ENCODE measurements at places on chromosomes 5 and 9.

GRCh38 chr5:14545862-14546261 lies 35.7 kb upstream of the OTULINL start:
- DNase-seq, result no peak

- no peak for DNase-seq
These were observed 127.1 kb downstream of the TRIO start for GRCh38 chr5:14270209-14270702.

DNA sequence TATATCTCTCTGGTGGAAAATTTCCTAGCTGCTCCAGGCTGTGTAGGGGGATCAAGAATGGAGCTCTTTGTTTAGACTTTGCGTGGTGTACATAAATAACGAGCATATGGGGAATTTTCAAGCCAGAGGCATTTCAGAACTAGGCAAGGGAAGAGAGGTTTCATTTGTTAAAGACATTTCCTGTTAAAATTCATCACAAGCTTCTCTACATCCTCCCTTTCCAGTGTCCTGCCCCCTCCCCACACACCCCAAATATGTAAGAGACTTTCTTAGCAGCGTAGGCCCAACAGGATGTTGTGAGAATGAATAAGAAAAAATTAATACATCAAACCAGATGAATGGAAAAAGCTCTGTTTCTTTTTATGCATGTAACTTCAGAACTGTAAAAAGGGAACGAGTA lies 150.3 kb downstream of the GPBP1 start:
- no peak for DNase-seq

DNA sequence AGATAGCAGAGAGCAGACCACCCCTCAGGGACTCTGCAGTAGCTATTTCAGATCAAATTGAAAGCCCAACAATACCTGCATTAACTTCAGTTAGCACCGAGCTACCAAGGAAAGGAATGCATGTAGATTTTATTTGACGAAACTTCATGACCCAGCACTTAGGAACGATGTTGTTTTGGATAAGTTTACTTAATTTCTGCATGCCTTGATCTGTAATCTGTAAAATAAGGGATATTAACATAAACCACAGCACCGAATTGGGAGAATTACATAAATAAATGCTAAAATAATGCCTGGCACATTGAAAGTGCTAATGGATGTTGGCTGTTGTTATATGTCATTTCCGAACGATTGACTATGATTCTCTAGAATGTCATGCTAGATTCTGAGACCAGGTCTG lies 435.8 kb upstream of the CLINT1 start:
- no peak for DNase-seq

DNA sequence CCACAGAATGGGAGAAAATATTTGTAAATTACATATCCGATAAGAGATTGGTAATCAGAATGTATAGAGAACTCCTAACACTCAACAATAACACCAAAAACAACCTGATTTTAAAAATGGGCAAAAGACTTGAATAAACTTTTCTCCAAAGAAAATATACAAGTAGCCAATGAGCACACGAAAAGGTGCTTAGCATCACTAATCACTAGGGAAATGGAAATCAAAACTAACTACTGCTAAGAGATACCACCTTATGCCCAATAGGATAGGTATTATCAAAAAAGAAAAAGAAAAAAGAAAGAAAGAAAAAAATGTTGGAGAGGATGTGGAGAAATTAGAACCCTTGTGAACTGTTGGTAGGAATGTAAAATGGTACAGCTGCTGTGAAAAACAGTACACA lies 212.1 kb downstream of the TLR4 start:
- DNase-seq, result no peak

GRCh38 chr9:131235480-131235851 lies 40.8 kb downstream of the FAM78A start:
- DNase-seq, result no peak

- DNase-seq, result no peak
These were observed 186.3 kb upstream of the TUSC1 start for GRCh38 chr9:25864509-25864908.

- no peak for DNase-seq
These were observed 33.9 kb downstream of the ACTBL2 start for GRCh38 chr5:57448751-57449150.

- peak; percentile 54 for DNase-seq
These were observed 1.3 kb downstream of the QSOX2 start for GRCh38 chr9:136244122-136244968.

- no peak for DNase-seq
These were observed 492.7 kb downstream of the RASEF start for GRCh38 chr9:82570226-82570625.

- DNase-seq, result no peak
These were observed 58.1 kb downstream of the ADRB2 start for GRCh38 chr5:148884339-148885020.

GRCh38 chr9:109828254-109828653 lies 48.3 kb downstream of the PALM2AKAP2 start:
- no peak for DNase-seq

- DNase-seq, result no peak
These were observed 26.8 kb upstream of the TNFAIP8 start for GRCh38 chr5:119328753-119329602.

- no peak for DNase-seq
These were observed 94.6 kb downstream of the EFNA5 start for GRCh38 chr5:107576155-107576554.

GRCh38 chr9:119544492-119544891 lies 175.3 kb upstream of the BRINP1 start:
- DNase-seq, result no peak

GRCh38 chr5:75337366-75338021 lies 474 bp downstream of the HMGCR start:
- DNase-seq, result peak; percentile 18

DNA sequence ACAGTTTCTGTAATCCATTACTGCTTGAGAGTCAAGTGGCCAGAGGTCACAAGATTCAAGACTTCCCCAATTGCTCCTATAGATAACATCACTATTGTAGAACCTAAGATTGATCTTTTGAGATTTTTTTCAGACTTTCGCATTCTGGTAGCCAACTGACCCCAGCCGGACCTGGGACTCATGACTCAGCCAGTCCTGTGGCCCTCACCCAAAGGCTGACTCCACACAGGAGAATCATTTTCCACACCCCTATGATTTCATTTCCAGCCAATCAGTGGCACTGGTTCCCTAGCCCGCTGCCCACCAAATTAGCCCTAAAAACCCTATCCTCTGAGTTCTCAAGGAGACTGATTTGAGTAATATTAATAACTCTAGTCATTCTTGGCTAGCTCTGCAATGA lies 36.2 kb downstream of the TARS1 start:
- DNase-seq, result no peak

DNA sequence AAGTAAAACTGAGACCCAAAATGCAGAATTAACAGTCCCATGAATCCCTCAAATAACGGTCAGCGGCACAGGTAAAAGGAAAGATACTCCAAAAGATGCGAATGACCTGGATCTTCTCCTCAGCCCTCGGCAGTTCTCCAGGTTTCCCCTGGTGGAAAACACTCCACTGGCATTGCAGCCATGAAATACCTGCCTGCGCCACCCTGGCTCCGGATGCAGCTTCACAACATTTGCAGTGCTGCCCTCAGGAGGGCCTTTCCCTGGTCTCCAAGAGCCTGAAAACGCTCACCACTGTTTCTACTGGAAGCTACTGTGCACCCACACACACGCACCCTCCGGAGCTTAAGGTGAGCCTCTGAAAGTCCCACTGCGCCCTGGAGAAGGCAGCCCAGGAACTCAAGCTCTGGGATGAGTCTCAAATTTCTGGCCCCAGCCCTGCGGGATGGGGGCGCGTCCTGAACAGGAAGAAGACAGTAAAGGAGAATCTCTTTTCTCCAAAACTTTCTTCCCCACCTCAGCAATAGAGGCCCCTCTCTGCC lies 612 bp downstream of the UGT3A2 start:
- DNase-seq, result no peak

DNA sequence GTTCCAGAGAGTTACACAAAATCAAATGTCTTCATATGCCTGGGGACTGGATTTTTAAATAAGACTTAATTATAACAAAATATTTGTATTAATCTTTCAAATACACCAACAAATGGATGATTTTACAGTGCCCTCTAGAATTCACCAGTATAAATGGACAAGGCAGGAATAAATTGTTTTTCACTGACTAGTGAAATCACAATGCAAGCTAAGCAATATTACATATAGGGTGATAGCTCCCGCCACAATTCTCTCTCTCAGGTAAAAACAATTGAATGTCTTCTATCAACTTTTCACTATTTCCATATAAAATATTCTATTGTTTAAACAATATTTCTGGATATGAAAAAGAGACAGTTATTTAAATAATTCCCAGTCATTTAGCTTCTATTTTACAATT lies 8.0 kb upstream of the CCDC112 start:
- DNase-seq, result no peak

DNA sequence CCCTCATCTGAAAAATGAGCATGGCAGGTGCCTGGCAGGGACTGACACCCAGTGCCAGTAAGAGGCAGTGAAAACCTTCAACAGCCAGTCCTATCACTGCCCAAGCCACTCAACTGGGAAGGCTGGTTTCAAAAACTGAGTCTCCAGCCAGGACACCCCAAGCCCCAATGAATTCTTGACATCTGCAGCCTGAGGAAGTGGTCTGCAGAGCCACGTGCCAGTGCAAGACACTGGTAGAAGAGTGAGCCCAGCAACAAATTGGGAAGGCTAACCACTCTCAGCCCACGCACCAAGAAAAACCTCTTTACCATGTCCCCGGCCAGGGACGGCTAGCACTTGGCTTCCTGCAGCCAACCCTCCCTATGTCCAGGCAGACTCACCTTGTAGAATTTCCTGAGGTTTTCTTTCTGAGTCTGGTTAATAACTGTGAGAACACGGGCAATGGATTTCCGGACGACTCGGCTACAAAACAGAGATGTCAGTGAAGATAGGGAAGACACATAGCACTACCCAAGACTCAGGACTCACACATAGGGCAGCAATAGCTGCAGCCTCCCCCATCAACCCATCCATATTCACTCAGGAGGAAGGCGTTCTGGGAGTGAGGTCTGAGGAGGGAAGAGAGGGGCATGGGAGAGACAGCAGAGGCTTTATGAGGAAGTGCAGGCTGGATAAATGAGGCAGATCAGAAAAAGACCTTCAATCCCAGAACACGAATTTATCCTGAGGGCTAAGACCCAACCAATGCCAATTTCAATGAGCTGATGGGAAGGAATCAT lies 1.8 kb downstream of the RPL35 start:
- DNase-seq, result no peak

GRCh38 chr9:130623466-130623865 lies 40.9 kb upstream of the PRDM12 start:
- DNase-seq, result no peak

Measured in stimulated activated CD4-positive, alpha-beta T cell treated with anti-CD3 and anti-CD28 coated beads, Interleukin-2, amount 100 ng/mL, for 48 hours (primary cell).